Activated CD4-positive, alpha-beta T cell treated with anti-CD3 and anti-CD28 coated beads, Interleukin-2, amount 10 ng/mL, durations not matched to agents 24 days and 14 days (primary cell): ENCODE measurements at places on chromosomes 11 and 22. TPM values are rescaled to one million over a fixed set of nuclear protein-coding genes. Genes with fewer than 3 reads are reported as not detected.

Gene IRAG1
- total RNA-seq, result not detected in 2 replicates

Gene CASP5
- not detected in 2 replicates for total RNA-seq

Gene AGBL2
- total RNA-seq, result 4.2 and 4.5 TPM in 2 replicates

Gene NCF4
- 12.3 and 13.6 TPM in 2 replicates for total RNA-seq

Gene HYLS1
- total RNA-seq, result 6.7 and 7.6 TPM in 2 replicates

Gene CSF2RB
- total RNA-seq, result 5.0 and 5.2 TPM in 2 replicates

Gene NELL1
- not detected in 2 replicates for total RNA-seq

Gene IGSF9B
- 90.5 and 91.8 TPM in 2 replicates for total RNA-seq

Gene FXYD2
- 1.1 and 1.9 TPM in 2 replicates for total RNA-seq

Gene MS4A6E
- total RNA-seq, result not detected in 2 replicates

Gene ARHGAP20
- not detected in 2 replicates for total RNA-seq

DNA sequence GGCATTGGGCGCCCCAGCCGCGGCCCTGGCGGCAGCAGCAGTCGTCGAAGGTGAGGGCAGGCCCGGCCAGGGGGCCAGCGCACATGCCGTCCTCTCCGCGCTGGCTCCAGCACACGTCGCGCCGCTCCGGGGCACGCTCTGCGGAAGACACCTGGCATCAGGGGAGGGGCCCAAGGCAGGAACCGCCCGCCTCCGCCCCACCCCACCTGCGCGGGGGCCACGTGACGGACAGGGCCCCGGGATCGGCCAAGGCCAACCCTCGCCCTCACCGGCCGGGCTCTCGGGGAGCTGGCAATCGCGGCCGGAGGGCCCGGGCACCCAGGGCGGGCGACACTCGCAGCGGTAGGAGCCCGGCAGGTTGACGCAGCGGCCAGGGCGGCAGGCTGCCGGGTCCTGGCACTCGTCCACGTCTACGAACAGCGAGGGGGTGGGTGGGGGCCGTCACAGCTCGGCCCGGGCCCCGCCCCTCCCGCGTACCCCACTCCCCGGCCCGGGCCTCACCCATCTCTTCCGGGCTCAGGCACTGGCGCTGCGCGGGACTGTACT, 14.9 kb downstream of the SCYL1 start:
- peaks cover 13% of the 10 kb centered on the region for H3K4me1 ChIP-seq
- H3K27me3 ChIP-seq, result no peaks in the 10 kb centered on the region
- peak overlapping the region; percentile 85 for H3K27ac ChIP-seq
- DNase-seq, result no peak
- peak overlapping the region; percentile 85 for H3K4me3 ChIP-seq

DNA sequence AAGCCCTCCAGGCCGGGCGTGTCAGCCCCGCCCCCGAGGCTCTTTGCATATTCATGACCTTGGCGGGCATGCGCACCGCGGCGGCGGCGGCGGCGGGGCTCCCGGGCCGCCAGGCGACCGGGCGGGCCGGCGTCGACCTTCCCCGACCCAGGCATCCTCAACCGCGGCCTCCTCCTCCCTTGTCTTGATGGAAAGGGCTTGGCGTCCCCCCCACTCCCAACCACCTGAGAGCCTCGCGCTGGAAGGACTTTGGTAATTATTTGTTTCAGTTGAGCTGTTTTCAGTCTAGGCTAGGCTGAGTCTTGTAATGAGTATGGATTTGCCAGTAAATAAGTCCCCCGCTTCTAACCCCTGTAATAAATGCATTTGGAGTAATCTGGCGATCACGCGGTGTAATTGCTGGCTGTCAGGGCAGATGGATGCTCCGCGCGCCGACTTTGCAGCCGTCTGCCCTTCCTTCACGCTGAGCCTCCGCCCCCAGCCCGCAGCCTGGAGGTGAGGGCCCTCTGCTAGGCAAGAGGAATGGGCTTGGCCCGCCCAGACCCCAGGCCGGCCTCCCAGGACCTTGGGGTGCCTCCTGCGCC, 25.2 kb downstream of the FLRT1 start:
- no peak overlapping the region for H3K27ac ChIP-seq
- peak overlapping the region; percentile 83 for H3K4me3 ChIP-seq
- no peaks in the 10 kb centered on the region for H3K36me3 ChIP-seq
- H3K27me3 ChIP-seq, result peaks cover 18% of the 10 kb centered on the region

DNA sequence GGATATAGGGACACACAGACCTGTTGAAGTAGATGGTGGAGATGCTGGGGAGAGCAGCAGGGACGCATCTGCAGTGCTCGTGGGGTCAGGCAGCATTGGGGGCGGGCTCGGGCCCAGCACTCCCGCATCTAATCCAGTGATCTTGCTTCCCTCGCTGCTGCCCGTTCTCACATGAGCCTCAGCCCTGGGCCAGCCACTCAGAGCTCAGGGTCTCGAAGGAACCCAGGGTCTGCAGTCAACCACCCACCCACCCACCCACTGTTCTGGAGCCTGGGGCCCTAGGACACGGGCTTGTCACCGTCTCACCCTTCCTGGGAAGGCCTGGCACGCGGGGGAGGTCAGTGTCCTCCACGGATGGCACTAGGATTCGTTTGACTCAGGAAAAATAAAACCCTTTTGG, 406.0 kb downstream of the TBC1D22A start:
- H3K27me3 ChIP-seq, result no peaks in the 10 kb centered on the region
- no peaks in the 10 kb centered on the region for H3K4me1 ChIP-seq
- no peak overlapping the region for H3K4me3 ChIP-seq
- no peak for DNase-seq
- no peaks in the 10 kb centered on the region for H3K36me3 ChIP-seq

DNA sequence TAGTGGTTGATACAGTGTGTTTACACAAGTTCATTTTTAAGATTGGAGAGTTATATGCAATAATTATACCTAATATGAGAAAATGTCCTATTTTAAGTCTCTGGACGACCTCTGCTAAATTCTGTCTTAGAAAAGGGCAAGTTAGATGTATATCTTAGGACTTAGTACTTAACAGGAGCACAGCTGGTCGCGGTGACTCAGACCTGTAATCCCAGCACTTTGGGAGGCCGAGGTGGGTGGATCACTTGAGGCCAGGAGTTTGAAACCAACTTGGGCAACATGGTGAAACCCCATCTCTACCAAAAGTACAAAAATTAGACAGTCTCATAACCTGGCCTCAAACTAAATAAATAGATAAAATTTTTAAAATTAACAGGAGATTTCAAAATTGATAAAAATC, 27.2 kb downstream of the BSX start:
- no peak overlapping the region for H3K4me3 ChIP-seq
- no peaks in the 10 kb centered on the region for H3K4me1 ChIP-seq
- no peak for DNase-seq
- H3K27me3 ChIP-seq, result peaks cover 8% of the 10 kb centered on the region

DNA sequence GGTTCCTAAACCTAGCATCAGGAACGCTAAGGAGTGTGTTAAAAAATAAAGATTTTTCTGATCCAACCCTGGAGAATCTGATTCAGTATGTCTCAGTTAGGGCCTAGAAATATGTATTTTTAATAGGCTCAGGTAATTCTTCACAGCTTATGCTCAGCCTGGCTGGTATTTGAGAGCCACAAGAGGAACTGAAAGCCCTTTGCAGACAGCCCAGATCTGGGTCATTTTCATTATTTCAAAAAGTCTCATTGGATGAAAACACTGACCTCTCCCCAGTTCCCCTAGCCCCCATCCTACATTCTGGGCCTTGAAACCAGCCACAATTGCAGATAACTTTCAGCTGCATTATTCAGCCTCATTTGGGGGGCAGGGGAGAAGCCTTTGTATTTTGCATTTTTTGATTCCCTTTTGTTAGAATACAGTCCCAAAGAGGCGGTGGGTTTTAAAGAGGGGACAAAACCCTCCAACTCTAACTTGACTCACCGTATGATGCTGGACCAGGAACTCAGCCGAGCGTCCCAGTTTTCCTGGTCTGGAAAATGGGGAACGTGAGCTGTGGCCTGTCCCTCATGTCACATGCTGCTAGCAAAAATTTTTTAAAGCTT, 66.0 kb upstream of the LARGE1 start:
- DNase-seq, result no peak
- no peak overlapping the region for H3K4me3 ChIP-seq
- H3K27me3 ChIP-seq, result no peaks in the 10 kb centered on the region
- no peak overlapping the region for H3K27ac ChIP-seq

DNA sequence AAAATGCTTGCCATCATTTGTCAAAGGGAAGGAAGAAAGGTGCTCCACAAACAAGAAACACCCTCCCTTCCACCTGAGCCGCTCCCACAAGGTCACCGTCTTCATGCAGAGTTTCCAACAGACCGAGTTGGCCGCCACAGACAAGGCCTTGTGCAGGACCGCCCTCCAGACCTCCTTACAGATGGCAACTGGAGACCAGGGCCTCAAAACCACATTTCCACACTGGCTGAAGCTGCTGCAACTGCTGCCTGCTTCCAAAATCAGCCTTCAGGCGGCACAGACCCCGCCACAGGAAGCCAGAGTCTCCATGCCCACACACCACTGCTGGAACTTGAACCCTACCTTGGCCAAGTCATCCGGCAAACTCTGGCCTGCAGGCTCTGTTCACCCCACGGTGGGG, 6.3 kb downstream of the DEAF1 start:
- H3K4me3 ChIP-seq, result no peak overlapping the region
- no peak overlapping the region for H3K27ac ChIP-seq
- no peaks in the 10 kb centered on the region for H3K27me3 ChIP-seq

GRCh38 chr22:29727131-29727523, 7.3 kb downstream of the CABP7 start:
- no peak overlapping the region for H3K4me3 ChIP-seq
- H3K36me3 ChIP-seq, result no peaks in the 10 kb centered on the region
- no peaks in the 10 kb centered on the region for H3K4me1 ChIP-seq
- DNase-seq, result peak; percentile 69
- no peak overlapping the region for H3K27ac ChIP-seq

- no peak for DNase-seq
- H3K4me3 ChIP-seq, result no peak overlapping the region
- no peak overlapping the region for H3K27ac ChIP-seq
- H3K27me3 ChIP-seq, result peaks cover 2% of the 10 kb centered on the region
- H3K4me1 ChIP-seq, result no peaks in the 10 kb centered on the region
These were observed 348.9 kb upstream of the NCAM1 start for GRCh38 chr11:112612250-112612849.

- peaks cover 2% of the 10 kb centered on the region for H3K27me3 ChIP-seq
- H3K27ac ChIP-seq, result no peak overlapping the region
- no peaks in the 10 kb centered on the region for H3K36me3 ChIP-seq
- H3K4me1 ChIP-seq, result no peaks in the 10 kb centered on the region
- no peak overlapping the region for H3K4me3 ChIP-seq
- peak; percentile 92 for DNase-seq
These were observed 75.3 kb downstream of the FBLN1 start for GRCh38 chr22:45577746-45578523.

- no peak overlapping the region for H3K4me3 ChIP-seq
- H3K4me1 ChIP-seq, result peaks cover 2% of the 10 kb centered on the region
- no peak for DNase-seq
- no peaks in the 10 kb centered on the region for H3K27me3 ChIP-seq
- H3K36me3 ChIP-seq, result peaks cover 10% of the 10 kb centered on the region
- no peak overlapping the region for H3K27ac ChIP-seq
These were observed 46.6 kb downstream of the MTMR2 start for GRCh38 chr11:95877291-95877690.

GRCh38 chr11:62266558-62266957, 3.4 kb upstream of the SCGB2A2 start:
- no peak for DNase-seq
- peaks cover 9% of the 10 kb centered on the region for H3K4me1 ChIP-seq
- peaks cover 7% of the 10 kb centered on the region for H3K27me3 ChIP-seq
- H3K27ac ChIP-seq, result peak overlapping the region; percentile 69
- no peaks in the 10 kb centered on the region for H3K36me3 ChIP-seq

DNA sequence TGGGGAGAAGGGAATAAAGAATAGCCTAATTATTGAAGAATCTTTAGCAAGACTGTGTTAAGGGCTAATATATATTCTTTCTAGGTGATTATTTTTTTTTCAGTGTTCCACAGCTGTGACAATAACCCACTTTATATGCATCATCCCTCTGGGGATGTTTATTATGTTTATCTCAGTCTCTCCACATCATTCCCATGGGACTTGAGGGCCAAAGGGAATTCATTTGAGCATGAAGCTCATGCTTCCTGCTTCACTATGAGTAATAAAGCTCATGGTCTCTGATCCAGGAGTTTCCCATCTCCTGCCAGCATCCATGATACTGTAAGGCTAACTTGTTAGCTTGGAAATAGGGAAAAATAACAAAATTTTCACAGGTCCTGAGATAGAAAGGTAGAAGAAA, 1888.4 kb downstream of the LRRC4C start:
- no peak for DNase-seq
- H3K27me3 ChIP-seq, result no peaks in the 10 kb centered on the region
- no peak overlapping the region for H3K27ac ChIP-seq
- H3K4me1 ChIP-seq, result no peaks in the 10 kb centered on the region
- no peaks in the 10 kb centered on the region for H3K36me3 ChIP-seq

DNA sequence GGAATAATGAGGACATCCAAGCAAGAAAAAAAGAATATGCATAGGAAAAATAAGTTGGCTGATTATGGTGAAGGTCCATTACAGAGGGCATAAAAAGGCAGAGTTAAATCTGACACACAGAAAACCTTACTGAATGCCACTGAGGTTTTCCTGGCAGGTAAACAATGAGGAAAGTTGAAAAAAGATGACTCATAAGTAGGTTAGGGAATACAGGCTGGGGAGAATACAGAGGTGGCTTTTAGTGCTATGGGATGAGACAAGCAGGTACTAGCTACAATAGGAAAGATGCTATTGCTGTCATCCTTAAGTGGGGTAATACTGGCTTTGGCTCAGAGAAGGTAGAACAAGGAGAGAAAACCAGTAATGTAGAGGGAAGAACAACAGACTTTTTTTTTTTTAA, 44.7 kb downstream of the CSTF3 start:
- no peaks in the 10 kb centered on the region for H3K4me1 ChIP-seq
- DNase-seq, result no peak
- no peak overlapping the region for H3K4me3 ChIP-seq
- H3K27ac ChIP-seq, result no peak overlapping the region
- no peaks in the 10 kb centered on the region for H3K36me3 ChIP-seq

DNA sequence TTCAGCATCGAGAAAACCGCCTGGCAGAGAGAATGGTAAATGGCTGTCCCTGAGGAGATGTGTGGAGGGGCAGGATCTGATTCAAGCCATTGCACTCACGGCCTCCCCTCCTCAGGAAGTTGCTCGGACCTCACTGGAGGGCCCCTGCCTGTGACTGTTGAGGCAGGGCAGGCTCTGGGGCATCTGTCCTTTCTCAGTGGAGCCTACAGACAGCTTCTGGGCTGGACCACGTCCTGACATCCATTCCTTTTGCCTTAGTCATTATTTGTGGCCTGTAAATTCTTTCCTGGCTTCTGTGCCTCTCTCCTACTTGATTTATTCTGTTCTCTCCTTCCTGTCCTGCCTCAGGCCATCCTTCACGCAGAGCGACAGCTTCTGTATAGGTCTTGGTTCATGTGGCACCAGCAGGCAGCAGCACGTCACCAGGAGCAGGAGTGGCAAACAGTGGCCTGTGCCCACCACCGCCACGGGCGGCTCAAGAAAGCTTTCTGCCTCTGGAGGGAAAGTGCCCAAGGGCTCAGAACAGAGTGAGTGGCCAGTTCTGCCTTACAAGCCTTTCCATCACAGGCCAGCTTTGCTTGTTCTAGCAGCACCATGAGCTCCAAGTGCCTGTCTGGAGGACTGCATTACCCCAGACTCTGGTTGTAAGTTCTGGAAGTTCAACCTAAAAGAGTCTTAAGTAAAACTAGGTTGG, 59.6 kb downstream of the PISD start:
- H3K27ac ChIP-seq, result no peak overlapping the region
- no peak overlapping the region for H3K4me3 ChIP-seq
- no peak for DNase-seq
- no peaks in the 10 kb centered on the region for H3K27me3 ChIP-seq

- no peak overlapping the region for H3K4me3 ChIP-seq
- H3K27ac ChIP-seq, result no peak overlapping the region
- H3K4me1 ChIP-seq, result no peaks in the 10 kb centered on the region
- H3K27me3 ChIP-seq, result no peaks in the 10 kb centered on the region
- H3K36me3 ChIP-seq, result no peaks in the 10 kb centered on the region
These were observed 381.3 kb upstream of the ANO5 start for GRCh38 chr11:21811572-21811971.
